ENCODE measurements at places on chromosomes 4 and X.

- no peak for DNase-seq
Measured at GRCh38 chr4:137249112-137249511, 283.2 kb downstream of the PCDH18 start.

DNA sequence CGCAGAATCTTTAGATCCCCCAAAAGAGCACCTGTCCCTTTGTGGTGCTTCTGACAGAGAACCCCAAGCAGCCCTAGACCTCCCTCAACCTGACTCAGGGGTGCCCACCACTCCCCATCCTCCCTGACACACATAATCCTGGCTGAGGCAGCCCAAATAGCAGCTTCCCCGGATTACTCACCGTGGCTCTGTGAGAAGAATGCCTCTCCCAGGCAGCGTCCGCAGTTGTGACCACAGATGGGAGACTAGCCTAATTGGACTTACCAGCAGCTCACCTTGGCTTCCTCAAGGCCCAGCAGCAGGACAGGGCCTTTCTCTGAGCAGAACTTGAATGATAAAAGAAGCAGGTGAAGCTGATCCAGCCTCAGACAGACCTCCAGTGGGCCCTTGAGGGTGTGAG is 10.3 kb upstream of the ODAPH start:
- no peak for DNase-seq

GRCh38 chrX:13786048-13786447 is 30.8 kb downstream of the GPM6B start:
- DNase-seq = no peak

- DNase-seq = no peak
Measured at GRCh38 chr4:87405211-87405820, 14.3 kb upstream of the HSD17B11 start.

DNA sequence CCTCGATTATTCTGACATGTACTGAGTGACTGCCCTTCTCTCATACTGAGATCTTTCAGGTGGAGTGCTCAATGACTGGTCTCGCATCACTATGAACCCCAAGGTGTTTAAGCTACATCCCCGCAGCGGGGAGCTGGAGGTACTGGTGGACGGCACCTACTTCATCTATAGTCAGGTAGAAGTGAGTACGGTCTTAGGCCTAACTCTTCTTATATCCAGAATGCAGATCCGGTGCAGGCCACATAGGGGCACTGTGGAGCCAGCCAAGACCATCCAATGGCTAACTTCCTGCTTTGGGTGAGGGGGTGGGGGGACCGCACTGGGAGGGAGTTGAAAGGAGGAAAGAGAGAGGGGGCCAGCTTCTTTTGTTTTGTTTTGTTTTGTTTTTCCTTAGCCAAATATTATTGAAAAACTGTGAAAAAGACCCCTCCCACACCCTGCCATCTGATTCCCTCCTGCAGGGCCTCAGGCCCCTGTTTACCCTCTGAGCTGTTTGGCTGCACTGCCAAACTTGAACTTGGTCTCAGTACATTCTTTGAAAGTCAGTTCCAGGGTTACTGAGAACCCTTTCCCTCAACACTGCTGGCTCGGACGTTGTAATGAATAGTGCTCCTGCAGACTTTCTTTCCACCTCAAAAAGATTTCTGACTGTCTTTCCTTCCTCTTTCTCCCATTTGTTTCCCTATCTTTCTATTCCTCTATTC is 16.2 kb downstream of the AWAT2 start:
- no peak for DNase-seq

DNA sequence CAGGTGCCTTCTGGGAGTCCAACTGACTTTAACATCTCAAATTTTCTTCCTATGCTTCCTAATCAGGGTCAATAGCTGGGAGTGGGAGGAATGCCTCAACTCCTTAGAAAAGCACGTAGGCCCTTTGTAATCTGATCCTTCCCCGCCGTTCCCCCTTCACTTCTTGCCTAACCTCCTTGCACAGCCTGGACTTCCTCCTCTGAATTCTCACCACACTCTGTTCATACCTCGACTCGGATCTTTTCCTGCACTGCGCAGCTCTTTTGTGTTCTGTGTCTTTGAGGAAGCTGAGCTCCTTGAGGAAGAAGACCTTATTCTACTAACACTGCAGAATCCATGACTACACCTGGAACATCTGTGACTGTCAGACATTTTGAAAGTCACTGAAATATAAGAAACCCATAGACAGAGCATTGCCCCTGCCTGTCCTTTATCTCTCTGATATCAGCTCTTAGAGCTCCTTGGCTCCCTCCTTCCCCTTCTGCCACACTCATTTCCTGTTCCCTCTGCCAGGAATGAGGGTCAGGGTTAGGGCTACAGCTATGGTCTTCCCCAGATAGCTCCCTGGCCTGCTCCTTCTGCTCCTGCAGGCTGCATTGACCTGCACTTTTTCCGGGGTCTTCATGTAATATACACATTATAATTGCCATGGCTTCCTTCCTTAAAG is 140.2 kb upstream of the LDB2 start:
- no peak for DNase-seq

GRCh38 chrX:47605024-47605423 is 14.6 kb downstream of the SYN1 start:
- DNase-seq = no peak

DNA sequence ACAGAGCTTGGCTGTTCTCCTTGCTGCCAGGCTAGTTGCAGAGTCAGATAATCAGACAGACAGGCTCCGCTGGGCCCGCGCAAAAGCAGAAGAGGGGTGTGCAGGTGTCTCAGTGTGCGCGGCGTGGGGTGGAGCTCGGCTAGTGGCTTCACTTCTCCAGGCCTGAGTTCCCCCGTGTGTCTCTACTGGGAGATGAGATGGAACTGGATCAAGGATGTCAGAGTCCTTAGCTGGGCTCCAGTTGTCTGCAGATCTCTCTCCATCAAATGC is 21.1 kb downstream of the HTRA3 start:
- DNase-seq = no peak

- no peak for DNase-seq
Measured at GRCh38 chr4:33453436-33453835, 2733.3 kb downstream of the PCDH7 start.

- DNase-seq = peak; percentile 86
Measured at GRCh38 chrX:68440940-68441339, 7.6 kb upstream of the OPHN1 start.

DNA sequence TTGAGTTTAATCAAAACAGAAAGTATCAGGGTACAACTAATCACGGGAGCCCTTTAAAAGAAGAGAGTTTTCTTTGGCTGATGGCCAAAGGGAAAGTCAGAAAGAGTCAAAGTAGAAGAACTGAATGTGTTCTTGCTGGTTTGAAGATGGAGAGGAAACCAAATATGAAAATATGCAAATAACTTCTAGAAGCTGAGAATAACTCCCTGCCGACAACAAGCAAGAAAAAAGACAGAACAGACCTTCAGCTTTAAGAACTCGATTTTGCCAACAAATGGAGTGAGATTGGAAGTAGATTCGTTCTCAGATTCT is 903.8 kb downstream of the STIM2 start:
- no peak for DNase-seq

DNA sequence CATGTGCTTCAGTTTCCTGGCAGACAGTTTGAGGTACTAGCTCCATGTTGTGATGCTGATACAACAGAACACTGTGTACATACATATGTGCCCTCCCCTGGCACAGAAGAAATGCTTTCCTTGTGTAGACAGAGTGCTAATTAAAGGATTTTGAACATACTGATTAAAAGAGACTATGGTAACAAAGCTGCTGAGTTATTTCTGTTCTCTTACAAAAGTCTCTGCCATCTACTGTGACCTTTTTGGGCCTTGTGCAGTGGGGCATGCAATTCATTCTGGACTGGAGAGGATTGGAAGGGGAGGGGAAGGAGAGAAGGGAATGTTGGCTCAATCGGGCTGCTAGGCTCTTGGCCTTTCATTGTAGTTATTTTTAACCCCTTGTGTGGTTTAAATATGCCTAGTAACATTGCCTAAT is 6.0 kb downstream of the PDLIM5 start:
- DNase-seq = no peak

DNA sequence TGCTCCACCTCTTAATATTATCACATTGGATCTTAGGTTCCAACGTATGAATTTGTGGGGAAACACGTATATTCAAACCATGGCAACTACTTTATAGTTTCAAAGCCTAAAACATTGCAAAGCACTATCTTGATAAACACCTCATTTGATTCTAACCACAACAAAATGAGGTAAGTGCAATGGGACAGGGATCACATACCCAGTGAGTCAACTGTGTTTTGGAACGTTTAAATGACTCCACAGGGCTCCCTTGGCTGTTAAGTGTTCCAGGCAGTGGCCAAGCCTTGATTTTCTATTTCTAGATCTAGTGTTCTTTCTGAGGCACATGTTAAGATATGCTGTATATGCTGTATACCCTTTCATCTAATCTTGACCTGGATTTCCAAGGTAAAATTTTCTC is 54.5 kb upstream of the C1QTNF7 start:
- DNase-seq = no peak

- peak; percentile 71 for DNase-seq
Measured at GRCh38 chr4:145278341-145279121, 98.1 kb upstream of the OTUD4 start.

- no peak for DNase-seq
Measured at GRCh38 chrX:107448998-107449835, at the start of gene FRMPD3. TSS of gene FRMPD3 (plus strand) at chrX:107449652. CDS start at chrX:107526589, 76,937 bp downstream.

GRCh38 chr4:176753049-176753448 is 39.7 kb downstream of the VEGFC start:
- DNase-seq = no peak

GRCh38 chr4:178937130-178937529 is 1494.9 kb upstream of the AGA start:
- no peak for DNase-seq

DNA sequence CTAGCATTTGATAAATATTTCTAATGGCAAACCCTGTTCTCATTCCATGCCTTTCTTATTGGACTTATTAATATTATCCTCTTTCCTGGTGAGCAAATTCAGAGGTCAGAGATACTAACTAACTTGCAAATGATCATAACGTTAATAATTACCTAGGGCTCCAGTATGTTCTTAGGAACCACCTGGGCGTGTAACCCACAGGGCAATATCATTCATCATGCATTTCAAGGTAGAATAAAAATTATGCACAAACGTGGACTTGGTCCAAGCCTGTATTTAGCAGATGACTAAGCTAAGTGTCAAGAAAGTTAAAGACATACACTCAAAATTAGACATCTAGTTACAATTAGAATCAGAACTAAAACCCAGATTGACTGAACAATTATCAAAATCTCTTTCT is 850.1 kb downstream of the TRIML1 start:
- DNase-seq = no peak

Measured in muscle of arm (tissue), 14 donors.